ENCODE measurements at places on chromosomes 3 and 15. TPM values are rescaled to one million over a fixed set of nuclear protein-coding genes. Genes with fewer than 3 reads are reported as not detected.

The PPP1R14D gene
- total RNA-seq, result not detected

The FHIT gene
- total RNA-seq, result 2.4 TPM

The OCA2 gene
- not detected for total RNA-seq

The CYP1A2 gene
- not detected for total RNA-seq

GRCh38 chr15:53670701-53671100, 88.8 kb downstream of the WDR72 start:
- H3K27ac ChIP-seq, result no peak overlapping the region
- no peaks in the 10 kb centered on the region for H3K36me3 ChIP-seq
- H3K4me3 ChIP-seq, result no peak overlapping the region
- no peaks in the 10 kb centered on the region for H3K27me3 ChIP-seq
- DNase-seq, result no peak

GRCh38 chr15:31297575-31298456, 28.8 kb upstream of the KLF13 start:
- DNase-seq, result no peak
- no peak overlapping the region for H3K27ac ChIP-seq

GRCh38 chr15:87944691-87945090, 311.8 kb downstream of the NTRK3 start:
- H3K27me3 ChIP-seq, result no peaks in the 10 kb centered on the region
- H3K36me3 ChIP-seq, result no peaks in the 10 kb centered on the region
- DNase-seq, result no peak
- no peak overlapping the region for H3K4me3 ChIP-seq

- peak overlapping the region; percentile 99 for H3K27ac ChIP-seq
- H3K4me3 ChIP-seq, result peak overlapping the region; percentile 100
- H3K27me3 ChIP-seq, result no peaks in the 10 kb centered on the region
- no peak for DNase-seq
- peaks cover 30% of the 10 kb centered on the region for H3K36me3 ChIP-seq
Observed at GRCh38 chr3:122563717-122564025, 429 bp downstream of the PARP9 start.

DNA sequence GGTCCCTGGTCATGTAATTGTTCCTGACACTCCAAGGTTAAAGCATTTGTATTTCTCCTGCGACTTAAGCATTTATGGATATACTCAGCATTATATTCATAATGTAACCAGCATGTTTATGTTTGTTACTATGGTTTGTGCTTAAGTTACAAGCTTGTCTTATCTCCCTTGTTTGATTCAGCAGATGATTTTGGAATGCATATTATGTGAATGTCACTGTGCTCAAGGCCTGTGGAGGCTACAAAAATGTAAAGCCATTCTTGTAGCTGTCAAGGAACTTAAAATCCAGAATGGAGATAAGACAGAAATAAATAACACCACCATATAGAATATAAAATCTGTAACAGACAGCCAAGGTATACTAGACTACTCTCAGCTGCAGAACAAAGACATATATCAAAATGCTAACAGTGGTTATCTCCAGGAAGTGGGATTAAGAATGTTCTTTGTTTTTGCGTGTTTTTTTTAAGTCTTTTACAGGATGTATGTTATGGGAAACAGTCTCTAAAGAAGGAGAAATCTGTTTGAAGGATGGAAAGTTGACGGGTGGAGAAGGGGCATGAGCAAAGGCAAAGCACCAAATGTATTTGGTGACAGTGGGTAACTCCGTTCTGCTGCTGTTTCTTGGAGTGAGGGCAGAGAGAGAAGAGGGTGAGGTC, 61.4 kb downstream of the IGF2BP2 start:
- H3K4me1 ChIP-seq, result peaks cover 15% of the 10 kb centered on the region
- H3K4me3 ChIP-seq, result no peak overlapping the region
- no peaks in the 10 kb centered on the region for H3K36me3 ChIP-seq
- no peak overlapping the region for H3K27ac ChIP-seq
- H3K27me3 ChIP-seq, result peaks cover 10% of the 10 kb centered on the region
- no peak for DNase-seq

- H3K4me1 ChIP-seq, result peaks cover 27% of the 10 kb centered on the region
- no peaks in the 10 kb centered on the region for H3K27me3 ChIP-seq
- no peak overlapping the region for H3K27ac ChIP-seq
- H3K36me3 ChIP-seq, result peaks cover 27% of the 10 kb centered on the region
- no peak overlapping the region for H3K4me3 ChIP-seq
Observed at GRCh38 chr15:99365242-99365641, 114.0 kb downstream of the LRRC28 start.

DNA sequence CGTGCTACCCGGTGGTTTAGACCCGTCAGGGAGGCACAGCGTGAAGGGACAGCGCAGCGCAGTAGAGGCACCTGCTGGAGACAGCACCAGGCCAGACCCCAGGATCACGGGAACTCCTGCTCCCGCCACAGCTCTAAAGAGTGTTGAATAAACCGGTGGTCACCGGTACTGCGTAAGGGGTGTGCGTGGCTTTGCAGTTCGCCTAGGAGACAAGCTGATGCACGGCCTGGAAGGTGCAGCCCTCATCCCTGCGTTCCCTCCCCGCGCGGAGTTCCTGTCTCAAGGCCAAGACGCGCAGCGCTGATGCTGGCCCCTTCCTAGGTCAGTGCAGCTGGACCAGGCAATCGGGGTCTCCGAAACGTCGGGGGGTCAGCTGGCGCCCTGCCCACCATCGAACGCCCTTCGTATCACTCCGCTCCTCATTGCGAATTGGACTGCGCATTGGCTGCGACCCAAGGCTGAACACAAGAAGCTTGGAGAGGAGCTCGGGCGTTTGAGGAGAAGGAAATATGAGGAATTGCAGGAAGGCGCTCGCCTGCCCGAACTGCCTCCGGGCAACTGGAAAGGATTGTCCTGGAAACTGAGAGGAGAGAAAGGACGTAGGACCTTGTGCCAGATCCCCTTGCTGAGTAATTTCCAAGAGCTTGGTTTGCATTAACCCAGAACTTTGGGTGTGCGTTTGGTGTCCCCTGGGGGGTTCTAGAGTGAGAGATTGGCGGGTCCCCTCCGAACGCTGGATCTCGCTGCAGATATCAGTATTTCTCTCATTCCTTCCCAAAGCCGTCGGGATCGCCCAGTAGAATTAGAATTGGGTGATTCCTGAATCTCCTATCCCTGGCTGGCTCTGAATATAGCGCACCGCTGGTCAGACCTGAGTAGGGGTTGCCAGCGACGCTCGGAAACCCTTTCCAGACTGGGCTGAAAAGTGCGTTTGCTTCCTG, 2.3 kb upstream of the SOX14 start:
- DNase-seq, result no peak
- H3K27ac ChIP-seq, result no peak overlapping the region
- no peak overlapping the region for H3K4me3 ChIP-seq
- H3K4me1 ChIP-seq, result no peaks in the 10 kb centered on the region

GRCh38 chr15:90884719-90885431, 571 bp downstream of the FES start:
- DNase-seq, result no peak
- peak overlapping the region; percentile 83 for H3K4me3 ChIP-seq
- H3K36me3 ChIP-seq, result peaks cover 7% of the 10 kb centered on the region
- H3K27me3 ChIP-seq, result no peaks in the 10 kb centered on the region

GRCh38 chr3:12155264-12155663, 3.4 kb downstream of the TIMP4 start:
- no peaks in the 10 kb centered on the region for H3K4me1 ChIP-seq
- H3K27me3 ChIP-seq, result peaks cover 23% of the 10 kb centered on the region
- H3K27ac ChIP-seq, result no peak overlapping the region

- no peak overlapping the region for H3K27ac ChIP-seq
- no peaks in the 10 kb centered on the region for H3K4me1 ChIP-seq
- no peaks in the 10 kb centered on the region for H3K36me3 ChIP-seq
- no peaks in the 10 kb centered on the region for H3K27me3 ChIP-seq
- no peak overlapping the region for H3K4me3 ChIP-seq
- DNase-seq, result no peak
Observed at GRCh38 chr3:1955750-1956149, 142.9 kb upstream of the CNTN4 start.

GRCh38 chr15:91548549-91548948, 305.0 kb upstream of the SLCO3A1 start:
- H3K27ac ChIP-seq, result no peak overlapping the region
- H3K4me3 ChIP-seq, result no peak overlapping the region
- no peaks in the 10 kb centered on the region for H3K36me3 ChIP-seq
- DNase-seq, result no peak
- peaks cover 13% of the 10 kb centered on the region for H3K27me3 ChIP-seq

GRCh38 chr3:16295298-16295890, 30.4 kb downstream of the OXNAD1 start:
- H3K4me1 ChIP-seq, result peaks cover 47% of the 10 kb centered on the region
- H3K27ac ChIP-seq, result peak overlapping the region; percentile 7
- DNase-seq, result no peak
- peaks cover 48% of the 10 kb centered on the region for H3K36me3 ChIP-seq
- H3K27me3 ChIP-seq, result no peaks in the 10 kb centered on the region

GRCh38 chr15:32218666-32219065, 184.4 kb downstream of the GOLGA8K start:
- no peak overlapping the region for H3K4me3 ChIP-seq
- no peak overlapping the region for H3K27ac ChIP-seq
- no peak for DNase-seq

- peaks cover 14% of the 10 kb centered on the region for H3K27me3 ChIP-seq
- H3K4me1 ChIP-seq, result peaks cover 17% of the 10 kb centered on the region
Observed at GRCh38 chr3:138375447-138375846, 27.1 kb downstream of the MRAS start.

- no peaks in the 10 kb centered on the region for H3K27me3 ChIP-seq
- no peak for DNase-seq
- H3K4me1 ChIP-seq, result peaks cover 34% of the 10 kb centered on the region
- H3K36me3 ChIP-seq, result no peaks in the 10 kb centered on the region
Observed at GRCh38 chr3:143241481-143241951, 121.9 kb downstream of the CHST2 start.

- no peaks in the 10 kb centered on the region for H3K36me3 ChIP-seq
- H3K27ac ChIP-seq, result no peak overlapping the region
- H3K4me1 ChIP-seq, result no peaks in the 10 kb centered on the region
- H3K4me3 ChIP-seq, result no peak overlapping the region
- no peak for DNase-seq
Observed at GRCh38 chr3:171592786-171593185, 132.6 kb upstream of the TNIK start.

DNA sequence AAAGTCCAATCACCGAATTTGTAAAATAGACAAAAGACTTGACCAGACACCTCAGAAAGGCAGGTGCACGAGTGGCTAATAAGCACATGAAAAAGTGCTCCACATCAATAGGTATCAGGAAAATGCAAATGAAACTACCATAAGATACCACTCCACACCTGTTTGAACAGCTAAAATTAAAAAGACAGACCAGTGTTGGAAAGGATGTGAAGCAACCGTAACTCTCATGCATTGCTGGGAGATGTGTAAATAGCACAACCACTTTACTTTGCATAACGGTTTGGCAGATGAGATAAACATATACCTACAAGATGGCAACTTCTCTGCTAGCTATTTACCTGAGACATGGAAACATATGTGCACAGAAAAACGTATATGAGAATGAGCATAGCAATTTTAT, 56.9 kb downstream of the CADPS start:
- no peak for DNase-seq
- no peak overlapping the region for H3K4me3 ChIP-seq
- no peaks in the 10 kb centered on the region for H3K36me3 ChIP-seq

DNA sequence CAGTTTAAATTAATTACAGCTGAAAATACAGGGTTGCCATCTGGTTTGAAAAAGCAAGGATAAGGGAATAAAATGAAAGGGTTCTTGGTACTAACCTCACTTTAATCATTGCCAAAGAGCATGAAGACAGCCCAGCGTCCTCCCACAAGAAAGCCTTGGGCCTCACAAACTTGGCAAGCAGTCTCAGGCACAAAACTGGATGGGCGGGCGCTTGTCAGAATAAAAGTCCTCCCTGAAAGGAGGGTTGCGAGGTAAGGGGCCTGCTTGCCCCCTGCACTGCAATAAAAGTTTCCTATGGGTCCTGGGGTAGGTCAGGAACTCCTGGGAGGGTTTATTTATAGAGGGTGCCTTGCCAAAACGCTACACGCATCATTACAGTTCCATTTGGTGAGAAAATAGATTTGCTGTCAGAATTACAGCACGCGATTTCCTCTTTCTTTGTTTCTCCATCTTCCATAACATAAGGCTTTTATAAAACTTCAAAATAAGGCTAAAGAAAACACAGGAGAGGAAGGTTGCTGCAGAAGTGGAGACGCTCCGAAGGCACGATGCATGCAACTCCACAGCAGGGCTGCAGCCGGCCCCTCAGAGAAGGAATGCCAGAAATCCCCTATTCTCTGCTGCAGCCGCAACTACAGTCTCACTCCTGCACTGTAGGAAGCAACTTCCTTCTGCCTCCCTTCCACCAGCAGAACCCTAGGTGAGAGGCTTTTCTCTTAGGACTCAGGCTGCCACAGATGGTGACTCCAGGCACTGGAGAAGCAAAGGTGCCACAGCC, 61.3 kb downstream of the VGLL4 start:
- no peaks in the 10 kb centered on the region for H3K36me3 ChIP-seq
- peak overlapping the region; percentile 22 for H3K27ac ChIP-seq
- no peaks in the 10 kb centered on the region for H3K27me3 ChIP-seq
- DNase-seq, result no peak
- H3K4me1 ChIP-seq, result peaks cover 55% of the 10 kb centered on the region
- no peak overlapping the region for H3K4me3 ChIP-seq

- no peak overlapping the region for H3K27ac ChIP-seq
- no peaks in the 10 kb centered on the region for H3K4me1 ChIP-seq
- no peak overlapping the region for H3K4me3 ChIP-seq
- DNase-seq, result no peak
- H3K27me3 ChIP-seq, result peaks cover 11% of the 10 kb centered on the region
Observed at GRCh38 chr3:37935290-37935668, 55.3 kb upstream of the VILL start.

DNA sequence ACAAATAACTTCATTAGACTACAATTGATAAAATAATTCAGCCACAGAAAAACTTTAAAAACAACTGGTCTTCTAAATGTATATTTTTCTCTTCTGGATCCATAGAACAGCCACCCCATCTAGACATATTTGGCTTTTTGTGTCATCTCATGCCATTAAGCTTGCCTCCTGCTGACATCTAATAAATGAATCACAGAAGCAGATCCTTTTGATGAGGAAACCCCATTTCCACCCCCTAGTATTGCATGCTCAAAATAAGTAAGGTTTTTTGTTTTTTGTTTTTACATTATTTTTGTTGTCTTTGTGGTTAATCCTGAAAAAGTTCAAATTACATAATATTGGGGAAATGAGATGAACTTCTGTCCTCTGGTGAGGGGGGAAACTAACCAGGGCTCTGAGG, 94.8 kb downstream of the DUT start:
- DNase-seq, result no peak
- no peaks in the 10 kb centered on the region for H3K36me3 ChIP-seq
- no peaks in the 10 kb centered on the region for H3K27me3 ChIP-seq

DNA sequence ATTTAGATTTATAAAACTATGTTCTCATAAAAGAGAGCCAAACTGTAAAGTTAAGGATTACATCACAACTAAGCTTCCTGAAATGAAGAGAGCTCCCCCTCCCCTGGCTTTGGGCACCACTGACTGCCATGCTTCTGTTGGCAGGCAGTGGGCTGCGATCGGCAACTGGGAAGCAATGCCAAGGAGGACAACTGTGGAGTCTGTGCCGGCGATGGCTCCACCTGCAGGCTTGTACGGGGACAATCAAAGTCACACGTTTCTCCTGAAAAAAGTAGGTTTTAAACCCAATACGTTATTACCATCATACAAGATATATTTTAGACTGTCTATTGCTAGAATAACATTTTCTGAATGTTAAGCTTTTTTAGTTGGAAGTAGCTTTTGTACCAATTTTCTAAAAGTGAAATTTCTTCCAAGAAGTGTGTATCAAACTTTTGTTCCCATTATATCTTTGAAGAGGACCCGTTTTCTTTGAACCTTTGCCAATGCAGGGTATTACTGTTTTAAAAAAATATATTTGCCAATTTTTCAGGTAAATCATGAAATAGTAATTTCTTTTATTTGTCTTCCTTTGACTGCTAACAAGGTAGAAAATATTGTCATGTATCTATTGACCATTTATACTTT, 184.1 kb downstream of the ADAMTSL3 start:
- H3K36me3 ChIP-seq, result no peaks in the 10 kb centered on the region
- DNase-seq, result no peak
- no peaks in the 10 kb centered on the region for H3K27me3 ChIP-seq
